Activated T-helper 1 cell treated with anti-CD3 and anti-CD28 coated beads, Interleukin-12 subunit alpha, Interleukin-12 subunit beta, Interleukin-2, Interleukin-4 antibody, amounts not matched to agents 30 ng/mL and 10 ng/mL and 1 ng/mL, durations not matched to agents 14 hours and 24 hours and 36 hours (primary cell): ENCODE measurements at places on chromosomes 6 and 20.

DNA sequence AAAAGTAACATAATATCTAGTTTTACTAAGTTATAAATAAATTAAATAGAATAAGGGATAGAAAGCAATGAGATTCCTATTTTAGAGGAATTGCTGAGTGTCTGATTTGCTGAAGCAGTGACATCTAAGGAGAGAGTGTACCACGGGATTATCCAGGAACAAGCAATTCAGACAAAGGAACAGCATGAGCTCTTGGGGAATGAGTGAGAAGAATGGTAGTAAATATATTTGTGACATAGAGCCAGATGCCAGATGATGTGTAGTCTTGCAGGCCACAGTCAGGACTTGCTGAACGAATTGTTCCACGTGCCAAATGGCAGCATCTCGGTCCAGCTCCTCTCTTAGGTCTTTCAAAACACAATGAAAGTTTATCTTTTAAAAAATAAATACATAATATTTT is 339.2 kb downstream of the TENT5A start:
- H3K27ac ChIP-seq: no peak overlapping the region
- no peak overlapping the region for H3K4me3 ChIP-seq
- no peaks in the 10 kb centered on the region for H3K27me3 ChIP-seq
- DNase-seq: no peak
- H3K36me3 ChIP-seq: no peaks in the 10 kb centered on the region

GRCh38 chr6:83702749-83703148 is 6.2 kb downstream of the SNAP91 start:
- H3K4me1 ChIP-seq: no peaks in the 10 kb centered on the region
- H3K36me3 ChIP-seq: no peaks in the 10 kb centered on the region
- no peak overlapping the region for H3K4me3 ChIP-seq
- no peak overlapping the region for H3K27ac ChIP-seq

DNA sequence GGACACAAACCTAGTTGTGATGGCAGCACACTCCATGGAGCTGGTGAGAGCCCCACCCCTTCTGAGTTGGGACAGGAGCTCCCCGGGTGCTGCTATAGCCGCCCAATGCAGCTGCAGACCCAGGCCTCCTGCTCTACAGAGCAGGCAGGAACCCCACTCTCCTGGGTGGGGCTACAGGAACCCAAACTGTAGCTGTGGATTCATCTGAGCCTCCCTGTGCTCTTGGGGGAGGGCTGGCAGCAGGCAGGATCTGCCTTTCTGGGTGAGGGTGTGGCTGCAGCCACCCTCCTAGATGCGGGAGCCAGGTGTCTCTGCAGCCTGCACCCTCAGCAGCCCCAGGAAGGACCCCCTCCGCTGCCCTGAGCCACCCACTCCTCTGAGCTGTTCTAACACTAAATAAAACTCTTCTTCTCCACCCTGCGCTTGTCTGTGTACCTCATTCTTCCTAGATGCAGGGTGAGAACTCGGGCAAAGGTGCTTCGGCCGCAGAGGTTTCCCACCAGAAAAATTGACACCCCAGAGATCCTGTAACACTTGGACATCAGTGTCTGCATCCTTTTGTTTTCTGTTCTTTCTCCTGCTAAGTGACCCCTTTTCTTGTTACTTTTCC is 55.2 kb upstream of the KIF13A start:
- H3K4me3 ChIP-seq: no peak overlapping the region
- DNase-seq: no peak
- no peaks in the 10 kb centered on the region for H3K4me1 ChIP-seq
- peaks cover 7% of the 10 kb centered on the region for H3K27me3 ChIP-seq
- no peaks in the 10 kb centered on the region for H3K36me3 ChIP-seq

- H3K4me1 ChIP-seq: peaks cover 15% of the 10 kb centered on the region
- DNase-seq: no peak
- H3K27ac ChIP-seq: no peak overlapping the region
- H3K4me3 ChIP-seq: no peak overlapping the region
- H3K36me3 ChIP-seq: peaks cover 4% of the 10 kb centered on the region
Measured at GRCh38 chr20:25327521-25328235, 63.0 kb downstream of the ABHD12 start.

- no peak overlapping the region for H3K27ac ChIP-seq
- DNase-seq: no peak
- H3K27me3 ChIP-seq: peaks cover 9% of the 10 kb centered on the region
- no peaks in the 10 kb centered on the region for H3K36me3 ChIP-seq
- H3K4me3 ChIP-seq: no peak overlapping the region
Measured at GRCh38 chr6:43747784-43748183, 22.2 kb upstream of the VEGFA start.

DNA sequence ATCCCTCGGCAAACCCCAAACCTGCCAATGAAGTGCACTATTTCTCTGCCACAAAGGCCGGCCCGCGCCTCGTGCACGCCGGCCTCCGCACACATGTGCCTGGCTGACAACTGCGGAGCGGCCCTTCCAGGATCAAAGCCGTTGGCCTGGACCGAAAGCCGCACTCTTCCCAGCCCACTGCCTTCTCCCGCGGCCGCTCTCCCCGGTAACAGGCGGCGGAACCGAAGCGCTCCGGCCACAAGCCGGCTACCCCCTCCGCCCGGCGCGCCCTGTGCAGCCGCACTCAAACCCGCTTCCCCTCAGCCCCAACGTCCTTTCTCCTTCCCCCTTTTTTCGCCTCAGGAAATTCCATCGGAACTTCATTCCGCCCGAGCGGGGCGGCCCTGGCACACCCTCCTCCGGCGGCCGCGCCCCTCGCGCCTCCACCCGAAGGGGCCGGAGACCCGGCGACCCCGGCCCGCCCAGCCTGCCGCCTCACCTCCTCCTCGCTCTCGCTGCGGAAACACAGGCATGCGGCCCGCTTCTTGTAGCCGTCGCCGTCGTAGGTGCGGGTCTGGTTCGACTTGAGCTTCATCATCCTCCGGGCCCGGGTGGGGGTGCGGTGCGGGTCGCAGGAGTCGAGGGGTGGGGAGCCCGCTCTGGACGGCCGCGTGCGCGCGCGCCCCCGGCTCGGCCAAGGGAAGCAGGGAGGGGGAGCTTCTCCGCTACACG is 528 bp downstream of the NUDT3 start:
- peaks cover 3% of the 10 kb centered on the region for H3K27me3 ChIP-seq
- H3K4me3 ChIP-seq: no peak overlapping the region
- H3K36me3 ChIP-seq: peaks cover 2% of the 10 kb centered on the region
- H3K27ac ChIP-seq: no peak overlapping the region

DNA sequence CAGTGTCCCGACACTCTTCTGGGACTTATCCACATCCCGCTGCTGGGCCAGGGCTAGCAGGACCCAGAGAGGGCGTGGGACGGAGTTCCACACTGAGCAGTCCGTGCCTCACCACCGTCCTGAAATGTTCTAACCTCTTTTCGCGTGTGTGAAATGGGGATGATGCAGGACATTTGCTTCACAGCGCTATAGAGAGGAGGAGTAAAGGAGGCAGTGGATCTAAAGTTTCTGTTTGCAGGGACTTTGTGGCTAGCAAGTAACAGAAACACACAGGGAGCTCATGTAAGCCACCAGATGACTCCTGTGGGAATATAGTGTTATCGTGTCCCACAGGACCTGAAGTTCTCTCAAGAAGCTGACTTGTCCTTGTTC is 634 bp downstream of the ITPA start:
- peak overlapping the region; percentile 97 for H3K4me3 ChIP-seq
- H3K27ac ChIP-seq: peak overlapping the region; percentile 93
- peaks cover 19% of the 10 kb centered on the region for H3K36me3 ChIP-seq

DNA sequence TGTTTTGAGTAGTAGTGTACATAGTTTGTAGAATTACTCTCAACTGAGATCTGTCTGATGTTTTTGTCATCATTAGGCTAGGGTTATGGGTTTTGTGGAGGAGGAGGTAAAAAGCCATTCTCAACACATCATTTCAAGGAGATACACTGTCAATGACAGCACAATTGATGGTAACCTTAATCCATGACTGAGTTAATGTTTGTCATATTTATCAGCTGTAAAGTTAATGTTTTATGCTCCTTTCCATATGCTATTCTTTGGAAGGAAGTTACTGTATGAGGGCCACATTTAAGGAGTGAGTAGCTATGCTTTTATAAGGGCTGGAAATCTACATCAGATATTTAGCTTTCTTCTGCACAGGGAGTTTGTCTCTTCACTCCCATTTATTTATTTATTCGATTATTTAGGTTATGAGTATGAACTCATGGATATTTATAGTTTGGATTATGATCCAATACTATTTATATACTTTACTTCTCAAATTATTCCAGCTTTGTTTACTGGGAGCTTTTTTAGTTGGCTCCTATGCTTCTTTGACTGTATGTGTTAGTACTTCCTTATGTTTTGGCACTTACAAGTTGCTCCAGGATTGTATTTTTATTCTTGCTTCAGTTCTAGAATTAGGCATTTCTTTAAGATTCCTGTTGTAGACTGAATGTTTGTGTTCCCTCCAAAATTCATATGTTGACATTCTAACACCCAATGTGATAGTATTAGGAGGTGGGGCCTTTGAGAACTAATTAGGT is 156.6 kb upstream of the HCRTR2 start:
- DNase-seq: no peak
- no peak overlapping the region for H3K27ac ChIP-seq
- H3K27me3 ChIP-seq: no peaks in the 10 kb centered on the region
- no peaks in the 10 kb centered on the region for H3K36me3 ChIP-seq

DNA sequence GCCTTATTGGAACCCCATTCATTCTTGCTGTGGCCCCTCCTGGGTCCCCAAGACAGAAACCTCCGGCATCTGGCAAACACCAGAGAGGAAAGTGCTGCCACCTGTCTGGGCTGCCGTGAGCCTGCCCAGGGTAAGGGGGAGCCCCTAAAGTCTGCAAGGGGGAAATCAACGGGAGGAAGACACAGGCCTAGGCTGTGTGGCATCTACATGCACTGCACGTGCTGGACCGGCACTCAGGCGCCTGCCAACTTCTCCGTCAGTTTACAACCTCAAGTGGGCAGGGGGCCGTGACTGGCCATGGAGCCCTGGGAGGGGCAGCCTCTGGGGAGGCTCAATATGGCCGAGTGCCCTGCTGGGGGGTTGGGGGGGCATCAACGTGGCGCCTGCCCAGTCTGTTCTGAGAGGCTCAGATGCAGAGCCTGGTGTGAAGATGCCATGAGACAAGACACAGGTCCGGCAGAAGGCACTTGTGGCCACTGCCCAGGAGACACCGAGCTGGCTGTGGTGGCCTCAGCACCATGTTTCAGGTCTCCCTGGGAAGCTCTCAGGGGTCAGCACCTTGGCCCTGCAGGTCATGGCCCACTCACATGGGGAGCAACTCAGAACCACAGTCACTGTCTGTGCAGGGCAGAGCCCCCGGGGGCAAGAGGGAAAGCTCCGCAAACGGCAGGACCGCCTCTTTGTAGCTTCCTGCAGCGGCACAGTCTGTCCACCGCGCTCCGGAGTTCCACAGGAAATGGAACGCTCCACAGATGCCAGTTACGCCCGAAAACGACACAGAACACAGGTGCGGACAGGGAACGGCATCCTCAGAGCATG is 8.4 kb downstream of the UCKL1 start:
- H3K4me3 ChIP-seq: peak overlapping the region; percentile 77
- peaks cover 8% of the 10 kb centered on the region for H3K36me3 ChIP-seq
- DNase-seq: no peak

DNA sequence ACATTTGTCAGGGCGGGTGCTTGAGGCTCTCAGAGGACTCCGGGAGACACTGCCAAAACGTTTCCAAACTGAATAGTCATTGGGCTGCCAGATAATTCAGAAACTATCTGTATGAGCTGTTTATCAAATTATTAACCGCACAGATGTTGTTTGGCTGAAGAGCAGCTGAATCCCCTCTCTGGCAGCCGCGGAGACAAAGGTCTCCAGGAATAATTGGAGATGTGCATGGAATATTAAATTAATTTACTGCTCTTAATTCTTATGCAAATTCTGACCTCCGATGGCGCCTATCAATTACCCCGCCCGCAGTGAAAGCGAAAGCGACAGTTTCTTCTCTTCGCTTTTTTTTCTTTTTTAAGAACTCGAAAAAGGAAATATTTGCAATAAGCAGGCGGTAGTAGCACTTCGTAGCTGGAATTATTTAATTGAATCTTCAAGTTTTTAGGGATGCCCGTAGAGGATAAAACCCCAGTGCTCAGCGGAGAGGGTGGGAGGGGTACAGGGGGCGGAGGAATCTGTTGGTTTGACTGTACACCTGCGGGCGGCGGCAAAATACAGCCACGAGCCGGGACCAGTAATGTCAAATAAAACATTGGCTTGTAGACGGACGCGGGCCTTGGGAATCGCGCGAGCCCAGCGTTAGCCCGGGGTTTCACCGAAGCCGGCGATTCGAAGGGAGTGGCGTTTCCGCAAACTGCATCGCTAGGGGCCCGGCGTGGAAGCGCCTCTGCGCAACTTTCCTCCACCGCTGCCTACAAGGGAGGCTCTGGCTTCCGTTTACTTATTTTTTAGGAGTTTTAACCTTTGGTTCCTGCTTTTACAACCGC is 6.2 kb downstream of the LINC00237 start:
- H3K4me3 ChIP-seq: peak overlapping the region; percentile 83
- no peaks in the 10 kb centered on the region for H3K36me3 ChIP-seq
- DNase-seq: peak; percentile 39
- H3K4me1 ChIP-seq: peaks cover 49% of the 10 kb centered on the region
- peak overlapping the region; percentile 93 for H3K27ac ChIP-seq
